EL (cell line): ENCODE measurements at places on chromosomes 2 and 18.

DNA sequence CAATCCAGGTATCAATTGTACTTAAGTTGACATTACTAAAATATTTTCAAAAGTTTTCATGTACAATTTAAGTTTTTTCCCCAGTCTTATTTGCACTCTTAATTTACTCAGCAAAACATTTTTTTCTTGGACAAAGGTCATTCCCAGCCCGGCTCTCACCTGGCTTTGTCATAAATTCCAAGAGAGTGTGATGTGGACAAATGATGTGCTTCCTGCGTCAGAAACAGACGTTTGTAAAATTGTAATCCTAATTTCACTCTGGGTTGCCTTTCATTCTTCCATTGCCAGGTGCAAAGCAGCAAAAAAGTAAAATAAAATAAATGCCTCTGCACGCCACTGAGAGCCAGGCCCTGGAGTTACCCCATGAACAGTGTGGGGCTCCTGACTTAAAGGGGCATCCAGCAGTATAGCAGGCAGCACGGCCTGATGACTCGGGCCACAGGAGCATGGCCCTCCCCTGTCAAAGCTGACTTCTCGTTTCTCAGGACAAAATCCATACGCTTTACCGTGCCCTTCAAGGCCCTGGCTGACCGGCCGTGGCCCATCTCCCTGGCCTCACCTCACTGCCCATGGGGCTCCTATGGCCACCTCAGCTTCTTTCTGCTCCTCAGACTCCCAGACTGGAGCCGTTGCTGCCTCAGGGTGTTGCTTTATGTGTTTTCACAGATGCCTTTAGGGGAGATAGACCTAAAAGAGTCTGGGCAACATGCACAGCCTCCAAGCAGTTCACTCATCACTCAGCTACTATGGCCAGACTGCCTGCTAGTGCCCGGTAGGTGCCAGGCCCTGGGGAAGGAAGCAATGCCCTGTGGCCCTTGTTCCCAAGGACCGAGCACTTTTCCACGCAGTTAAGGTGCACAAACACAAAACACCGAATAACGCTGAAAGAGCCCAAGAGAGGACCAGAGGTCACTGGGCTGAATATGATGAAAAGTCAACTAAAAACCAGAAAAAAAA, 7.6 kb upstream of the TMEM185B start:
- DNase-seq: no peak

GRCh38 chr2:154693741-154694340, 4.7 kb upstream of the KCNJ3 start:
- DNase-seq: no peak

DNA sequence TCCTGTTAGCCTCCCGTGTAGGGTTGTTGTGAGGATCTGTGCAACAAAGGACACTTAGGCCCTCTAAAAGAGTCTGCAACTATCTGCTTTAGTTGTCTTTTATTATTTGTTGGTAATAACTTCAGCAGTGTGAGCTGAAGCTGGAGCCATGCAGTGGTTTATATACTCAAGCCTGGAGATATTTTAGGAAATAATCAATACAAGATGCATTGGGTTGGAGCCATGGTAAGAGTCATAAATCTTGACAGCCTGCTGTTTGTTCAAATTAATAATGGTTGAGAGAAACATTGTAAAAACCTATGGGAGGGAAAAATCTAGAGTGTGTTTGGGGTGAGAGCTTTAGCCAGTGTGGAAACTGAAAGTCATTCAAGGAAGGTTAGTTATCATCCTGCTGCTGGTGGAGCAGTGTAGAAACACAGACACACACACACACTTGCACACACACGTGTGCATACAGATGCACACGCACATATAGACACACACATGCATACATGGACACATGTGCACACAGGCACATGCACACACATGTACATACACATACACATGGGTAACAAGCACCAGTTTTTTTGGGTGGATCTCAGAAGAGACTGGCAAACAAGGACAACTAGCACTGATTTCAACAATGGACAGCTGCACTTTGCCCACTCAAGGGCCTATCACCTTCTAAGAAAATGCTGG, 51.0 kb downstream of the ACOXL start:
- DNase-seq: no peak

GRCh38 chr2:5495586-5495985, 196.6 kb upstream of the SOX11 start:
- no peak for DNase-seq

GRCh38 chr2:181058378-181059269, 78.2 kb downstream of the UBE2E3 start:
- no peak for DNase-seq

- DNase-seq: no peak
These were observed 73.1 kb downstream of the BOD1L2 start for GRCh38 chr18:57219964-57220363.

GRCh38 chr2:220915092-220915623, 656.9 kb downstream of the EPHA4 start:
- DNase-seq: no peak

- no peak for DNase-seq
These were observed 5.2 kb upstream of the EHD3 start for GRCh38 chr2:31228717-31229116.

- no peak for DNase-seq
These were observed 52.6 kb upstream of the GLI2 start for GRCh38 chr2:120683081-120683480.

- no peak for DNase-seq
These were observed 203.0 kb upstream of the KCNJ3 start for GRCh38 chr2:154495455-154495868.

- peak; percentile 11 for DNase-seq
These were observed at the start of gene MAL for GRCh38 chr2:95025406-95026319. MAL (plus strand) TSS chr2:95025708; CDS start chr2:95025793, 85 bp downstream.

- DNase-seq: no peak
These were observed 440.3 kb downstream of the NRXN1 start for GRCh38 chr2:50591642-50592041.

GRCh38 chr2:120828829-120829632, 93.4 kb downstream of the GLI2 start:
- no peak for DNase-seq

DNA sequence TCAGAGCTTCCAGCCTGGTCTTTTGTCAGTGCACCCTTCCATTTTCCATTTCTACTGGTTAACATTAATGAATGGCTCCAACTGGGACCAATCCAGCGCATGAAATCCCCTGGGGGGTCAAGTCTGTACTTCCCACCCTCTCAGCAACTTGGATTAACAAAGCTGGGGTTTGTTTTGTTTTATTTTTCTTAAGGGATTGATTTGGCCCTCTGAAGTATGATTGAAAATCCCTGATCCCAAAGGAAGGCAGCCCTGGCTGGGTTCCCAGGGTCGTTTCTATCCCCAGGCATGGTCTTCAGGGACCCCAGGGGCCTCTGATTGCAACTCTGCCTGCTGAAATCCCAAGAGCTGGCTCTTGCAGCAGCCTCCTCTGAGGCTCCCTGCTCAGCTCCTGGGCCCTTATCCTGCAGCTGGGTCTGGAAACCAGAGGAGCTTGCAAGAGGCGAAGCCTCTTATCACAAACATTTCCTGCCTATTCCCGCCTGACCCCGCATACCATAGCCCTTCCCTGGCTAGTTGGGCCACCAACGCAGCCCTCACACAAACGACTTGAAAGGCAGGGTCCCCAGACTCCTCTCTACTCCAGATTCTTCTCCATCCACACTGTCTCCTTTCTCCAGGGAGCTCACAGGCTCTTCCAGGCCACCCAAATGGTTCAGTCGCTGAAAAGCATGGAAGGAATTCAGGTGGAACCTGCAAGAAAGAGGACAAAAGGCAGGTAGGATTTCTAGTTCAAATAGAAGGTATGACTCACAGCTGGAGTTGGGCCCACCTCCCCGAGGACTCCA, 109.7 kb upstream of the PKDCC start:
- no peak for DNase-seq

GRCh38 chr2:21754164-21754788, 630.5 kb downstream of the TDRD15 start:
- no peak for DNase-seq

DNA sequence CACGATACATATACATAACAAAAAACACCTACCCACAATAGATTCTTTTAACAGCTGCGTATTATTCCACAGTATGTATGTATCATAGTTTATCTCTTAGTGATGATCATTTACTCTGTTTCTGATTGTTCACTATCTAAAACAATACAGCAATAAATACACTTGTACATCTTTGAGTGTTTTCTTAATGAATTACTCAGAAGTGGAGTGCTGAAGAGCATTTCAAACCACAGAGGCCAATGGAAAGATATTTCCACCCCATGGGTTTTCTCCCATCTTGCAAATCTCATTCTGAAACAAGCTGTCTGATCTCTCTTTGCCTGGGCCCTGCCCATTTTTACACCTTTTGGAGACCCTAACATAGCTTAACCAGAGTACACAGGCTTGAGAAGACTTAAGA, 113.8 kb upstream of the KLF7 start:
- no peak for DNase-seq

DNA sequence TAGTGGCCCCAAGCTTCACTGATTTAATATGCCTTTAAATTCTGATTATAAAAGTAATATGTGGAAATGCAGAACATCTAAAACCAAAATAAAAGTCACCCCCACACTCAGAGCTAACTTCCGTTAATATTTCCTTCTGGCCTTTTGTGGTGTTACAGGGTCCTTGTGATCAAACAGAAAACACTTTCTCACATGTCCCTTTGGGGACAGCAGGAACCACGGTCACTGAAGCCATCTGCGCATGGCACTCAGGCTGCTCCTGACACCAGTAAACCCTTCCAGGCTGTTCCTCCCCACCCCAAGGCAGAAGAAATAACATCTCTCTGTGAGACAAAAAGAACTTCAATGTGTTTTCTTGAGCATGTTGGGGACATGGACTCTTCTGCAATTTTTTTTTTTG, 25.1 kb upstream of the GPR17 start:
- no peak for DNase-seq

DNA sequence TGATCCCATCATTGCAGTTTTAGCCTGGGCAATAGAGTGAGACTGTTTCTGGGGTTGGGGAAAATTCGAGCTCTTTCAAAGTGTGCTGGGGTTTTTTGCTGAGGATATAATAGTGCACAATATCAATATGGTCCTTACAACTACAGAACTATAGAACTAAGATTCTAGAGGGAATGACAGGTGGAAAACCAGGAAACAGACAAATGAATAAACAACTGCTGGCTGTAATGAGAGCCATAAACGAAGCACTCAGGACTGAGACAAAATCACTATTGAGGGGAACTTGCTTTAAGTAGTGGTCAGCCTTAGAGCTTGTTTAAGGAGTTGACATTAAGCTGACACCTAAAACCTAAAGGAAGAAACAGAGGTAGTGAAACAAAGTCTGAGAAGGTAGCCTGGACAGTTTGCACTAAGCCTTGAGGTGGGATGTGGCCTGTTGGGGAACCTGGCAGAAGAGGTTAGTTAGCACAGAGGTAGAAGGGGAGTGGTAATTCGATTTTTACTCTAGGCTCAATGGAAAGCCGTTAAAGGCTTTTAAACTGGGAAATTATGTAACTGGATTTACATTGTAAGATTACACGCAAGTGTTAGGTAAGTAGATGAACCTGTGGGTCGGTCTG, 33.8 kb downstream of the LCLAT1 start:
- DNase-seq: no peak

DNA sequence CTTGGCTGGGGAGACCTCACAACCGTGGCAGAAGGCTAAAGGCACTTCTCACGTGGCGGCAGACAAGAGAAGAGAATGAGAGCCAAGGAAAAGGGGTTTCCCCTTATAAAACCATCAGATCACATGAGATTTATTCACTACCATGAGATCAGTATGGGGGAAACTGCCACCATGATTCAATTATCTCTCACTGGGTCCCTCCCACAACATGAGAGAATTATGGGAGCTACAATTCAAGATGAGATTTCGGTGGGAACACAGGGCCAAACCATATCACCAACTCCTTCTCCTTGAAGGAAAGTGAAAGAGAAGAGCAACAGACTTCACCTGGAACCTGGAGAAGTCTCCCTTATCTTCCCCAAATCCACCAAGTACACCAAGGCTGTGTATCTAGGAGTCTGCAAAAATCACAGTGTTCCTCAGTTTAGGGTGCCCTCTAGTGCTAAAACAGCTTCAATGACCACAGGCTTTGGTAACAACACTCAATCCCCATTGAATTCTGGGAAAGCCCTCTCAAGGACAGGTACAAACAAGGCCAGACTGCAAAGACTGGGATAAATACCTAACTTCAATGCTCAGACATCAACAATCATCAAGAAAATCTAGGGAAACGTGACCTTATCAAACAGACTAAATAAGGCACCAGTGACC, 148.8 kb upstream of the SRD5A2 start:
- peak; percentile 46 for DNase-seq

DNA sequence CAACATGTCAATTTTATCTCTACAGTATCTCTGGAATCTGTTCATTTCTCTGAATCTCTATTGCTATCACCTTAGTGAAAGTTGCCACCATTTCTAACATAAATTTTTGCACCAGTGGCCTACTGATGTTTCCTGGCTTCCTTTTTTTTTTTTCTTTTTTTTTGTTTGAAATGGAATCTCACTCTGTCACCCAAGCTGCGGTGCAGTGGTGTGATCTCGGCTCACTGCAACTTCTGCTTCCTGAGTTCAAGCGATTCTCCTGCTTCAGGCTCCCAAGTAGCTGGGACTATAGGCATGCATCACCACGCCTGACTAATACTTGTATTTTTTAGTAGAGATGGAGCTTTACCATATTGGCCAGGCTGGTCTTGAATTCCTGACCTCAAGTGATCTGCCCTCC, 35.1 kb downstream of the KCNJ13 start:
- DNase-seq: no peak

GRCh38 chr18:52391810-52392559, 52.0 kb downstream of the DCC start:
- no peak for DNase-seq

- DNase-seq: no peak
These were observed 215.3 kb downstream of the SEPTIN10 start for GRCh38 chr2:109398366-109399015.

DNA sequence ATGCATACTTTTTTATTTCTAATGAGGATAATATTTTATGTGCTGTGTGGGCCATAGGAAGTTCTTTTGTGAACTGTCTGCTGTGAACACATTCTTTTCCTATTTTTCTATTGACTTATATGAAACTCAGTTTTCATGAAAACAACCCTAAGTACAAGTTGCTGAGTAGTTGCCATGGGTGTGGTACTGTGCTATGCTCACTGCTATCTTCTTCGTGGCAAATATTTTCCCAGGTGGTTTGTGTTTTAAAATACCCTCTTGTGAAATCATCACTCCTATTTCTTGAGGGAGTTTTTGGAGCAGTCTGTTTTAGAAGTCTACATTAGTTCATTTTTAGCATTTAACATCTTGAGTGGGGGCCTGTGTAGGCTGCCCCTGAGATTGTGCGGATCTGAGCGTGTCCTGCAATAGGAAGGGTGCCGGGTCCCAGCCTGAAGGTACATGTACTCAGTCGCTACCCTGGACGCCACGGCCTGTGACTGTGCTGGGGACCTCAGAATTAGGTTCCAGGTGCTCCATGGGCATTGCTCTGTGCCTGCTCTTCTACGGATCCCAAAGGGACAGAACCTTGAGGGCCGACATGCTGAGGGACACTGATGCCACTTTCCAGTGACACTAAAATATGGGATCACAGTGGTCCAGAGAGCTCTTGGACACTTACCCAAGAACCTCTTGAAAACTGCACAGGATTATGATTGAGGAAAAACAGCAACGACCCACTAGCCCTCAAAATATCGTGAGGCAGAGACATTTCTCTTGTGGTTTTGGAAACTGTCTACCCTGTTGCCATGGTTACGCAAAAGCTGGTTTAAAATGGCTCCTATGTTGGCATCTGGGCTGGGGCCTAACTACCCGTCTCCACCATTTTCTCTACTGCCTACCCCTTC, 480.4 kb downstream of the TGIF1 start:
- no peak for DNase-seq
